ENCODE measurements at places on chromosomes 4 and X.
A peak's percentile ranks its signal among the peaks of the same experiment; 100 is the strongest.

GRCh38 chr4:112852601-112853000, 196.9 kb upstream of the ANK2 start:
- no peak for DNase-seq

DNA sequence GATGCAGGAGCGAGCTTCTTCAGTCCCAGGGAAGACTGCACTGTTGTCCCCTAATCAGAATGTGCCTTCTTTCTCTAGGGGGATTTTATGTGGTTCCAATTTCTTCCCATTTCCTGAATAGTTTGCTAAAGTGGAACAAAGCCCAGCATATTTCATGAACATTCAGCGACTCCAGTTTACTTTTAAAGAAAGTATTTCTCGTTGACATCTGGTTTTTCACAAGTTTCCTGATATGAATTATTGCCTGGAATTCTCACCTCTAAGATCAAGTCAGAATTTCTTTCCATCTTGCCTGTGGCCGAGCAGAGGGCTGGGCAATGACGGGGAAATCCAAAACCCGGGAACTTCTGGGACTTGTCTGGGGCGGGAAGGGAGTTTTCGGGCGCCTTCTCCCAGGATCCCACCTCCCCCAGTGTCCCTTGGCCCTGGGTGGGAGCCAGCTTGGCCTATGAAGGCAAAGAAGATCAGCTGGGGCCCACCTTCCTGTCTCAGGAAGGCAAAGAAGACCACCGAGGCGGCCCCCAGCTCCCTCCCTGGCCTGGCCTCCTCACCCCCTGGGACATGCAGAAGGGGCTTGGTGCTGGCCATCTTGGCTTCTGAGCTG, 15.4 kb downstream of the SORCS2 start:
- peak; percentile 66 for DNase-seq

GRCh38 chr4:156168288-156168687, 214.6 kb upstream of the CTSO start:
- no peak for DNase-seq

GRCh38 chr4:64715741-64716140, 306.5 kb upstream of the TECRL start:
- no peak for DNase-seq

DNA sequence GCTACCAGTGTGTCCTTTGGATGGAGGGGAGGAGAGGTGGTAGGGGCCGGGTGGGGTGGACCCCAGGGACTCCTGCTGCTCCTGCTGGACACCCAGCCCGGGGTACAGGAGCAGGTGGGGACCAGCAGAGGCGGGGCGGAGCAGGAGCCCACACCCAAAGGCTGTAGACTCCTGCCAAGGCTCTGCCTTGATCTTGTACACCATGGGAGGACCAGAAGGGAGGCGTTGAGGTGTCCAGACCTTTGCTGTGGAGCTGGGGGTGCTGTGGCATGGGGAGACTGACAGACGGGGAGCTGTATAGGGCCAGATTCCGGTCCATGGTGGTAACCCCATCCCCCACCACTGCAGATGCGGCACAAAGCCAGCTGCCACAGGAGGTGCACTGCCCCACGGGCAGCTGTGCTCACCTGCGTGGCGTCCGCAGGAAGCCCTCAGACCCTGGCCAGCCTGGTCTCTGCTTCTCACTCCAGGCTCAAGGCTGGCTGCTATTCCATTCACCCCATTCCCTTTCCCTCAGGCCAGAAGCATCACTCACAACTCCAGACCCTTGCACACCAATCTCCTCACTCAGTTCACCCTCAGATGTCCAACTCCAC, 5.0 kb upstream of the SLC26A1 start:
- no peak for DNase-seq

GRCh38 chr4:182513587-182514291, 270.5 kb downstream of the TENM3 start:
- no peak for DNase-seq

DNA sequence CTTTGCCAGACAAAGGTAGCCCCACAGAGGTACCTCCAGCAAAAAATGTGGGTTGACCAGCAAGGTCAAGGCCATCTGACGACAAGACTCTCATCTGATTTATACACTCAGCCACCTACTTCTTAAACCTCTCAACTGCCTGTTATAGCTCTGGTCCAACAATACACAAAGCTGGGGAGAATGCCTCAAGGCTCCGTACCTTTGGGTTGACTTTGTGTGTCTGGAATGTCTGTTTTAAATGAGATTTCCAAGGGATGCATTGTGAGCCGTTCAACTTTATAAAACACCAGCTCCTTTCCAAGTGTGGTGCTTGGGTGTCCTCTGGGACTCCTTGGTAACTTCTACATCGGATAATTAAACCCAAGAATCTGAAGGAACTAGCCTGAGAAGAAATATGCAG, 167.0 kb upstream of the RPL34 start:
- no peak for DNase-seq

DNA sequence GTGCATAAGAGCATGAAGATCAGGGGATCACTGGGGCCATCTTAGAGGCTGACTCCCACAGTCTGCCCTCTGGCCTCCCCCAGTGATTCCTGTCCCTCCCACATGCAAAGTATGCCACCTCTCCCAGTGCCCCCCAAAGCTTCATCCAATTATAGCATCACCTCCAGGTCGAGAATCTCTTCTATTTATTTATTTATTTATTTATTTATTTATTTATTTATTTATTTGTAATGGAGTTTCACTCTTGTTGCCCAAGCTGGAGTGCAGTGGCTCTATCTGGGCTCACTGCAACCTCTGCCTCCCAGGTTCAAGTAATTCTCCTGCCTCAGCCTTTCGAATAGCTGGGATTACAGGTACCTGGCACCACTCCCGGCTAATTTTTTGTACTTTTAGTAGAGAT, 50.1 kb downstream of the BCORL1 start:
- DNase-seq, result no peak

DNA sequence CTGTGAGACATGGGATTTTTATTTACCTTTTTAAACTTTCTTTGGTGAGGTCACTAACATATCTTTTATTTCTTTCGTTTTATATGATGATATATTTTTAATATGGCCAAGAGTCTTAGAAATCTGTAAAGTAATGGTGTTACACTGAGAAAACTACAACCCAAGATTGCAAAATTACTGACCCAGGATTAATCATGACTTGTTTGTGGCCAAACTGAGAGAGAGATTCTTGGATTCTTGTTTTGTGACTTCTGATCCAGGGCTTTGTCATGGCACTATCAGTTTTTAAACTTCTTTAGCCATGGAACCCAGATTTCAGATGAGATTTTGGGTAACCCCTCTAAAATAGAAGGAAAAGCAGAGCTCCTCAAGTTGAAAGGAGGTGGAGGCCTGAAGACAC, 42.0 kb downstream of the SGMS2 start:
- no peak for DNase-seq

DNA sequence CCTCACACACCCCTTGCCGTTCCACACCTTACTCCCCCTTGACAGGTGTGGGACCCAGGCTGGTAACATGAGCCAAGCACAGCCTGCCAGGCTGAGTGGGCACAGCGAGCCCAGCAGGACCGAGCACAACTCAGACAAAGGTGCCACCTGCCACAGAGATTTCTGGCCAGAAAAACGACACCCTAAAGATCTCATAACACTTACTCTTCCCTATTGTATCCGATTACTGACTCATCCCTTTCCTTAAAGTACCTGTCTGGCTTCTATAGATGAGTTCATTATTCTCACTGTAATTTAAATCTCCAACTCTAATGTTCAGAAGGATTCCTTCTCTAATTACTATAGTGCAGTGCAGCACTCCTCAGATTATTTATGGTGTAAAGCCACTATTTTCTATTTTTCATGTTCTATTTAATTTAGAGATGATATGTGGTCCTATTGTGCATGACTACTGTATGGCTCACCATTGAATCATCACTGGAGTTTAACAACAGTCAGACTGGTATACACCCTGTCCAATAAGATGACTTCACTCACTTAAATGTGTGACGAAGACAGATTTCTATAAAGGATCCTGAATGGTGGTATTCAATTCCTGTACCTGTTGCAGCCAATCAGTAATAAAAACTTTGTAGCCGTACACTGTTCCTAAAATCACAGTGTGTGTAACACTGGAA, 7.6 kb upstream of the SYTL5 start:
- DNase-seq, result no peak

Measured in hindlimb muscle (tissue), 1 donor.